HFFc6 (cell line): ENCODE measurements at places on chromosomes 11 and 22. TPM values are rescaled to one million over a fixed set of nuclear protein-coding genes. Genes with fewer than 3 reads are reported as not detected.

Gene BTBD10
- total RNA-seq, result 34.2 to 39.4 TPM (median 36.5 TPM) in 3 replicates

Gene KLHDC7B
- total RNA-seq, result 0.03 to 0.05 TPM in 2 of 3 replicates, not detected in the other

Gene GNAZ
- total RNA-seq, result 20.6 to 23.6 TPM (median 21.4 TPM) in 3 replicates

Gene BAD
- 67.6 to 73.0 TPM (median 72.7 TPM) in 3 replicates for total RNA-seq

Gene LRP5
- 4.4 to 14.9 TPM (median 13.0 TPM) in 3 replicates for total RNA-seq
